NCI-H1105 treated with DMSO at 0.1 percent for 48 hours (cell line): ENCODE measurements at places on chromosomes 1 and 21.

DNA sequence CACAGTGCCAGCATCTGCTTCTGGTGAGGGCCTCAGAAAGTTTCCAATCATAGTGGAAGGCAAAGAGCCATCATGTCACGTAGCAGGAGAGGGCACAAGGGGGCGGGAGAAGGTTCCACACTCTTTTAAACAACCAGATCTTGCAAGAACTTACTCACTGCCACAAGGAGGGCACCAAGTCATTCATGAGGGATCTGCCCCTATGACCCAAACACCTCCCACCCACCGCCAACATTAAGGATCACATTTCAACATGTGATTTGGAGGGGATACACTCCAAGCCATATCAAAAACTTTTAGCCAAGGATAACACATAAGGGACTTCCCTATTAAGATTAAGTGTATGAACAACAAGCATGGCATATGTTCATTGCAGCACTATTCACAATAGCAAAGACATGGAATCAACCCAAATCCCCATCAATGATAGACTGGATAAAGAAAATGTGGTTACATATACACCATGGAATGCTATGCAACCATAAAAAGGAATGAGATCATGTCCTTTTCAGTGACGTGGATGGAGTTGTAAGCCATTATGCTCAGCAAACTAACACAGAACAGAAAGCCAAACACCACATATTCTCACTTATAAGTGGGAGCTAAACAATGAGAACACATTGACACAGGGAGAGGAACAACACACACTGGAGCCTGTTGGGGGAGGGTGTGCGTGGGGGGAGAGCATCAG, 19.9 kb upstream of the SLC35F3 start:
- DNase-seq = no peak

DNA sequence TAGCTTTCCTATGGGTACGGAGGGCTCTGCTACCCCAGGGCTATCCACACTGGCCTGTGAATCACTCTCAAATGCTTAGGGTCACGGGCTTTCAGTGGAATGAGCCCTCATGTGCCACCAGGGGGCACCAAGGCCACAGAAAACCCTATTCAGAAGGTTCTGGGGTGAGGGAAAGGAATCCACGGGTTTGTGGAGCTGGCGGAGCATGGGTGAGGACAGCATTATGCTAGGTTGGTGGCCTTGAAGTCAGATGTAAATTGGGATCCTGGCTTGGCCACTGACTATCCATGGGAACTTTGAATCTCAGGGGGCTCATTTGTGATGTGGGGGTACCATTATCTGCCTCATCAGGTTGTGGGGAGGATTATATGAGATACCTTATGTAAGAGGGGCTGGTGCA, 5.1 kb upstream of the LAMTOR5 start:
- DNase-seq = peak; percentile 15

DNA sequence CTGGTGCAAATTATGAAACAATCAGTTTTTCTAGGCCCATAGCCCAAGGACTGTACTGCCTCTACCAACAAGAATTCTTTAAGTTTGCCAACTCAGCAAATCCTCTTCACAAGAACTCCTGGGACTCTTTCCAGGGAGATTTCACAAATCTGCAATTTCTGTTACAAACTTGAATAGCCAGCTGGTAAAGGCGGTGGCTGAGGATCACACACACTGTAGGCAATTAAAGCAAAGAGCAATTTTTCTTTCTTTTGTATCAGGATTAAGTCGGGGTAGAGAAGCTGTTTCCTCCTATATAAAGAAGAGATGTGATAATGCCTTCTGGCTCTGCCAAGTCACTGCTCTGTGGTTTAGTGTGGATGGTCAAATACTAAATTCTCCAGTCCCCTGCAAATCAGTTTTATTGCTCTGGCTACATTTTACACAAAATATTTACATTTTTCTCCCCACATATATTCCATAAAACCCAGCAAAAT, 1.7 kb downstream of the ALDH9A1 start:
- peak; percentile 28 for DNase-seq

DNA sequence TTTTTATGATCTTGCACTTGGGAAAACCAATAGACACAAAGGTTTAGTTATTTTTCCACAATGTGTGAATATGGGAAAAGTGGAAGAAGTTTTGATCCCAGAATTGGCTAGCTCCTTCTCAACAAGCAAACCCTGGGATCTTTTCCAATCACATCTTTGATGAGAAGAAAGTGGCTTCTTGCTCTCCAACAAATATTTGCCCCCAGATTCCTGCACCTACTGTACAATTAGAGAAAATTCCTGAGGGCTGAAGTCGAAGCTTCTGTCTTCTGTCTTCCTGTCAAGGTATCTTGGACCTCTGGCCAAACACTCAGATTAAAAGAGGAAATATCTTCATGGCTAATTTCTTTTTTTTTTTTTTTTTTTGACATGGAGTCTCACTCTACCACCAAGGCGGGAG, 113.1 kb upstream of the SLC45A1 start:
- DNase-seq = no peak

- peak; percentile 65 for DNase-seq
These were observed 950 bp upstream of the INKA2 start for GRCh38 chr1:111739925-111740765.

- no peak for DNase-seq
These were observed 15.6 kb upstream of the RAP1A start for GRCh38 chr1:111603979-111604378.

DNA sequence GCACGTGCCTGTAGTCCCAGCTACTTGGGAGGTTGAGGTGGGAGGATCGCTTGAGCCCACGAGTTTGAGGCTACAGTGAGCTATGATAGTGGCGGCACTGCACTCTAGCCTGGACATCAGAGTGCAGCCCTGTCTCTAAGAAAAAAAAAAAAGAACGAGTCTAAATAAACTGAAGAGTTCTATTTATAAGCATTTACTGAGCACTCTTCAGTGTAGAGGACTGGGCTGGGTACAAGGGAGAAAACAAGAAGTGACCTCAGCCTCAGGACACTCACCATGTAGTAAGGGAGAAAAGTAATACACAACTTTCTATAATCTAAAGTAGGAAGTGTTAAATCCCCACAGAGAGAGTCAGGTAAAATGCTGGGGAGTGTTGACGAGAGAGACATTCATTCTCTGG, 35.0 kb downstream of the NAV1 start:
- DNase-seq = no peak

GRCh38 chr1:22096036-22096435, 43.5 kb downstream of the CDC42 start:
- DNase-seq = no peak

DNA sequence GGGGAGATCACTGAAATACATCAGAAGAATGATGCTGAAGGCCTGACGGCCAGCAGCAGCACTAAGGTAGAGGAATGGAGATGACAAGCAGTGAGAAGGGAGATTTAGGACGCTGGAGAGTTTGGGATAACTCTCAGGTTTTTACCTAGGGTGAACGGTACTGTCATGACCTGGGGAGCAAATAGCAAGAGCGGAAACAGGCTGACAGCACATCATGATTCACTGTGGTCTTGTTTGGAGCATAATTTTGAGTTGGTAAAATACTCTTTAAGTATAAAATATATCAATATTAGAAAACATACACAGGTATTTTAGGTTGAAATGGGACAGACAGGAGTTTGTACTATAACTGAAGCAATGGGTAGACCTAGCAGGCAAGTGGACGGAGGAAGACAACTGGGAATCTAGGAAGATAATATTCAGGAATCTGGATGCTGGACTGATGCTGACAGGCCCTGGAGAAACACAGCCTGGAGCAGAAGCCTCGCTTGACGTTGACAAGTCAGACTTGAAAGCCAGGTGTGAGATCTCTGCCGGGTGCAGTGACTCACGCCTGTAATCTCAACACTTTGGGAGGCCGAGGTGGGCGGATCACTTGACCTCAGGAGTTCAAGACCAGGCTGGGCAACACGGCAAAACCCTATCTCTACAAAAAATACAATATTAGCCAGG, 33.3 kb downstream of the ALG14 start:
- no peak for DNase-seq

DNA sequence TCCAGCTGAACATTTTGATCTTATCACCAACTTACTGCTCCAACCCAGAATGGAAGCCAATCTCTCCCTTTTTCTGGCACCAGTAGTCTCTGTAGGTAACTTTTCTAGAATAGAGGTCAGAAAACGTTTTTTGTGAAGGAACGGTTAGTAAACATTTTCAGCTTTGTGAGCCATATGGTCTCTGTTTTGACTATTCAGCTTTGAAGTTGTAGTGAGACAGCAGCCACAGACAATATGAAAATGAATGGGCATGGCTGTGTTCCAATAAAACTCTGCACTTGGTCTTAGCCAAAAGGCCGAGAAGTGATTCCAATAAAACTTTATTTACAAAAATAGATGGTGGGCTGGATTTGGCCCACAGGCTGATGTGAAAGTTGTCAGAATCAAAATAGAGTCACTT, 28.9 kb downstream of the MAP10 start:
- no peak for DNase-seq
